ENCODE measurements at places on chromosomes 1 and 21.

DNA sequence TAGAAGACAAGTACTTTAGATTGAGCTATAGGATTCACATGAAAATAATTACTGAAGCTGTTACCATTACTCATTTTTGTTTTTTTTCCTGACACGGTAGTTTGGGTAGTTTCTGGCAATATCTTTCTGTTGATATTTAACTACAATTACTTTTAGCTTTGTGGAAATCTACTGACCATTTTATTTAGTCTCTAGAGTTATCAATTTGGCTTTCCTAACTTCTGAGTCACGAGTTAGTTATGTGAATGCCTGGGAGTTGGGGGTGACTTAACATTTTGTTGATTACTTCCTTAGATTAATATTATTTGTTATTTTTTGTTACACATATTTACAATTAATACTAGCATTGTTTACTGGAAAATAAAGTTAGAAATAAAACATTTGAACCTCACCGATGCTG, 160.6 kb downstream of the HMCN1 start:
- DNase-seq: no peak

DNA sequence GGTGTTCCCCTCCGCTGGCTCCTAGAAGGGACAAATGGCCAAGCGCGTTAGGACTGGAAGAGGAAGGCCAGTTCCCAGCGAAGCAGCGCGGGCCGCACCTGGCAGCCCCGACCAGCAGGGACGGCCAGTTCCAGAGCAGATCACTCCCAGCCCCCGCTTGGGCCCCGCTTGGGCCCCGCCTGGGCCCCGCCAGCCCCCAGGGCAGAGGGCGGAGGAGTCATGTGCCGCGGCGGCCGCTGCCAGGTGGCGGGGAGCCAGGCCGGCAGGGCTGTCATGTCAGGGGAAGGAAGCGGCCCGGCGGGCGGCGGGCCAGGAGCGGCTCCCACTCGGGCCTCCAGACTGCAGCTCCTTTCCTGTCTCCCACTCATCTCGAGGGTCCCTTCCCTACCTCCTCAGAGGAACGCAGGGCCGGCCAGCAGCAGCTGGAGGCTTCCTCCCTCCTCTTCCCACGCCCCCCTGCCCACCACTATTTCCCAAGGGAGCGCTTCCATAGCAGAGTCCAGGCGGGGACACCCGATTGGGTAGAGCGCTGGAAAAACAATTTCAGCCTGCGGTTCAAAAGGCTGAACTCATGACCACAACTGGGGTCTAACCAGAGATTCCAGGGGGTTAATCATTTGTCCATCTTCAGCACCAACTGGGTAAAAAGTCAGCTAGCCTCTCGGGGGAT, 16.5 kb downstream of the ZNF697 start:
- no peak for DNase-seq

- no peak for DNase-seq
Observed at GRCh38 chr1:32208469-32208868, 420 bp upstream of the DCDC2B start.

DNA sequence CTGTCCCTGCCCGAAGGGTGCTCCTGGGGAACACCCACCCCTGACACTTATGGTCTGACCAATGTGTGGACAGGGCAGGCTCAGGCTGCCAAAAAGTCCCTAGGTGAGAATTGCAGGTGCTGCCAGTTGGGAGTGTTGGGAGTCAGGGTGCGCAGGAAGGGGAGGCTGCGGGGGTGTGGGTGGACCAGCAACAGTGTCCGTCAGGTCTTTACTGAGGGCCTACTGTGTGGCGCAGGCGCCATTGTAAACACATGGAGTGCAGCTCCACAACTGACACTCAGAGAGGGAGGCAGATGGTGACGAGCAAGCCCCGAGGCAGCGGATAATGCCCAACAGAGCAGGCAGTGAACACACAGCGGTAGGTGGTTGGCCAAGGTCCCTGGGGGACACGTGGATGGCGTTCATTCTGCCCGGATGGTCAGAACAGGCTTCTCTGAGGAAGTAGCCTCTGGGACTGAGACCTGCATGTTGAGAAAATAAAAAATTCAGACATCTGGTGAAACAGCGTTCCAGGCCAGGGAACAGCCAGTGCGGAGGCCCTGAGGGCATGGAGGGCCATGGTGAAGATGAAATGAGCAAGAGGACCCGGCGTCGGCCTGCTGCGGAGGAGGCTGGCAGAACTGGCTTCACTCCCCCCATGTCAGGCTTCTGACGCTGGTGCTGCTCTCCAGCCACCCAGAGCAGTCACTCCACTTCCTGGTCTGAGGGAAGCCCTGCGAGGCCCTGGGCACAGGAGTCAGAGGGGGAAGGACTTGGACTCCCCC, 136.2 kb upstream of the ZBTB40 start:
- no peak for DNase-seq

GRCh38 chr1:97350241-97350640, 570.6 kb downstream of the DPYD start:
- DNase-seq: no peak

DNA sequence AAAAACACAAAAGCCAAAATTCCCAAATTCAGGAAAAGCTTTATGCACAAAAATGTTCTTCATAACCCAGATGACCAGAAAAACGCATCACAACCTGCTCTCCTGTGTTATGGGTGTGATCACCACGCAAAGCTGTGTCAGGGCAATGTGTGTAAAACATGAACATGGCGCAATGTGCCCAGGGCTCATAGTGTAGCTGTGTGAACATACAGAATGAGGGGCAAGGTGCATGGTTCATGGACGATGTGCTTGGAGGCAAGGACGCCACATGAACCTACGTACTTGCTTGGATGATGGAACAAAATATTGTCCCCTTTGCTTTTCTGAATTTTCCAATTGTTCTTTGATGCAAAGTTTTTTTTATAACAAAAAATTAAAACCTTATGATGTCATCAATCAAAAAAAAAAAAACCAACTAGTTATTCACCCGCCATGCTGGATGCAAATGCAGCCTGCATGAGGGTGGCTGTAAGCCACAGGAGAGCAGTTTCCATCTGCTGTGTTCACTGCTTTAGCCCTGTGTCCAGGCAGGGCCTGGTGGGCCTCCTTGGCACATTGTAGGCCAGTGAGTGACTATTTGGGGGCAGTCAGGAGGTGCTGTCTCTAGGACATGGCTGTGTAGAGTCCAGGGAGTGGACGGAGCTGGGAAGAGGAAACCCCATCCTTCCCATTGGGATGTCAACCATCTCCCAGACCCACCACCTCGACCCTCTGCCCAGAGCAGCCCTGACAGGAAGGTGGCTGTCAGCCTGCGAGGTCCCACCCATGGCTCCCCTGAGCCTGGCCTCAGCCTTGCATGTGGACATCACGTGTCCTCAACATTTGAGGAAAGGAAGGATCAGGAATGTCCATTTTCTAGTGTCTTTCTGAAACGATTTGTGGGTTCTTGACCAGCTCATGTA, 13.6 kb downstream of the KRTAP10-1 start:
- no peak for DNase-seq

DNA sequence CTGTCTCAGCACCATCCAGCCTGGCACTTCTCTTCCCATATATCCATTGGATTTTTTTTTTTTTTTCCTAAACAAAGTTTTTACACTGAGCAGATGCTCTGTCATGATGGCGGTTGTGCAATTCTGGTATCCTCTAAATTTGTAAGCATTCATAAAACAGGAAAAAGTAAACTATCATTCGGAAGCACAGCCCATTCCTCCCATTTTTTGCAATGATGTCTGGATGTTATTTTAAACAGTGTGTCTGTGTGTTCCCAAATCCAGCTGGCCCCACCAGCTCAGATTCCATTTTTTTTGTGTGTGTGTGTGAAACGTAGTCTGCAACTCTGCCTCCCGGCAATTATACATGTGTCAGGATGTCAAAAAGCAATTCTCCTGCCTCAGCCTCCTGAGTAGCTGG, 33.5 kb downstream of the PDPN start:
- no peak for DNase-seq

DNA sequence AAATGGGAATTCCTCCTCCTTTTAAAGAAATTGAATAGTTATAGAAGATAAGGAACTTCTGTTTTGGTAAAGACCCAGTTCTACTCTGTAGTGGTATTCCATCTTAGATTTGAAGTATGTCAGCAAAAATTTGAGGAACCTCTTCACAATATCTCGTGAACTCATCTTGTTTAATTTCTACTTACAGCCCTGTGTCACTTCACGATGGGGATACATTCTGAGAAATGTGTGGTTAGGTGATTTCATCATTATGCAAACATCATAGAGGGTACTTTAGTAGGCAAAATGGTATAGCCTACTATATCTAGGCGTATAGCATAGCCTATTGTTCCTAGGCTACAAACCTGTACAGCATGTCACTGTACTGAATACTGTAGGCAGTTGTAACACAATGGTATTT, 36.0 kb downstream of the ALG6 start:
- DNase-seq: no peak

DNA sequence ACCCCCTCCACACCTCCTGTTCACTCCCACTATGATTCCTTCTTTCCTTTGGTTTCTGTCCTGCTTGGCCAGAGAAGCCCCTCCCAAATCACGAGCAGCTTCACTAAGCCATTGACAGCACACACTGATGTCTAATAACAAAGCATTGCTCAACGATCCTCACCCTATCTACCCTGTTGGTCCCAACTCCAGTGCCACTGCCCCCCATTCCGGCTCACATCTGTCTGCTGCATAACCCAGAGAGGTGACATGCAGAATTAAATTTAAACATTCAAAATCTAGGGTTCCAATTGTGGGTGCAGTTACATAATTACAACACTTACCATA, 236.9 kb downstream of the TTLL7 start:
- DNase-seq: no peak

DNA sequence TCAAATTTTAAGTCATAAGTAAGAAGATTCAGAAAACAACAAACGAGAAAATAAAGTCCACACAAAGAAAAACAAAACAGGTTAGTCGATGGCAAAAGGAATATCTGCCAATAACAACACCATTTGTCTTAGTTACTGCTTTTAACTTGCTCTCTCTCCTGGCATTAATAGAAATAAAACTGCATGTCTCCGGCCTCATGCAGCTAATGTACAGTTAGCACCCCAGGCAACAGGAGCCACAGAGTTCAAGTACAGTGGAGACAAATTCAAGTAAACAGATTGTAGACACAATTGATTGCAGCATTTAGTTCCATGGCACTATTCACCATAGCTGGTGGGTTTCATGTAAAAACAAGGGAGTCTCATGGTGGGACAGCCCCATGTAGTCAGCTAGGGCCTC, 33.5 kb downstream of the SUSD4 start:
- DNase-seq: no peak
